ENCODE measurements at places on chromosomes 1 and 21.

- no peak for DNase-seq
Observed at GRCh38 chr21:35582731-35583130, 477.6 kb downstream of the SETD4 start.

DNA sequence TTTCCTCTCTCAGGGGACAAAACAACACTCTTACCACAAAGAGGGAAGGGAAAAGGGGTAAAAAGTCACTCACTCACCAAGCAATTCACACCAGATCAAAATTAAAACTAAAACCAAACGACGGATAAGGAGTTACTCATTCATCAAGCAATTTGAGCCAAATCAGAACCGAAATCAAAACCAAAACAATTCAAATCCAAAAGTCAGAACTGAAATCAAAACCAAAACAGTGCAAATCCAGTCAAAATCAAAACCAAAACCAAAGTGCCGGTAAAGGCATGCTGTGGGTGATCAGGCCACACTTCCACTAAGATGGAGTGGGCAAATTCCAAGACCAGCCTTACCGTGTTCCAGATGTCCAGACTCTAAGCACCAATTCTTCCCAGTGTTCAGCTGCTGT is 717.9 kb downstream of the AMY1C start:
- no peak for DNase-seq

GRCh38 chr1:197351821-197352440 is 83.9 kb downstream of the CRB1 start:
- no peak for DNase-seq

GRCh38 chr1:243968413-243968812 is 82.7 kb upstream of the ZBTB18 start:
- no peak for DNase-seq

DNA sequence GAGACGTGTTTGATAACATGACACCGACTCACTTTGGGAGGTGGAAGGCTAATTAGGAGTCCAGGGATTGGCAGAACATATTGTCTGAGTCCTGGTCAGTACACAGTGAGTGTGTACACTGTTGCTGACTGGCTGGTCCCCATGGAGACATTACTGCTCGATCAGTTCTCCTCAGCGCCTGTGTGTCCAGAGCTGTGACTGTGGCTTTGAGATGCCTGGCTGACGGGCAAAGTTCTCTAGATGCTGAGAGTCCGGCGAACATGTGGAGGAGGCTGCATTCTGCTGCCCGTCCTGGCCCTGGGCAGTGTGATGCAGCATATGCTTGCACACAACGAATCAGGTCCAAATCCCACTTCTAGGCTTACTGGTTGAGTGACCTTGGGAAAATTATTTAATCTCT is 280.1 kb upstream of the ST6GALNAC5 start:
- DNase-seq, result no peak

DNA sequence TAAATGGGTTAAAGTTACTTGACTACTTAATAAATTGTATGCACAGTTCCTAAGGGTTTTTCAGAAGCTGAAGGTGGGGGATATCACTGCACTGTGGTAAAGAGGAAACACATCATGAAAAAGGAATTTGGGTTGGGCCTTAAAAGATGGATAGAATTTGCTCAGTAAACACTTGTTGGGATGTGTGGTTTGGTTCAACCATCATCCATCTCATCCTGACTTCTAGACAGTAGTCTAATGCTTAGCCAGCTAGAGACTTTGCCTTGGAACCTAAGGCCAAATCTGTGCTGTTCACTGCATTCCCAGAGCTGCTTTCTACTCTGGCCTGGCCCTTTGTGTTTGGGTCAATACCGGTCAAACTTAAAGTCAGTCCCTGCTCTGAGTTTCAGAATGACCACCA is 30.6 kb downstream of the LY9 start:
- DNase-seq, result no peak

DNA sequence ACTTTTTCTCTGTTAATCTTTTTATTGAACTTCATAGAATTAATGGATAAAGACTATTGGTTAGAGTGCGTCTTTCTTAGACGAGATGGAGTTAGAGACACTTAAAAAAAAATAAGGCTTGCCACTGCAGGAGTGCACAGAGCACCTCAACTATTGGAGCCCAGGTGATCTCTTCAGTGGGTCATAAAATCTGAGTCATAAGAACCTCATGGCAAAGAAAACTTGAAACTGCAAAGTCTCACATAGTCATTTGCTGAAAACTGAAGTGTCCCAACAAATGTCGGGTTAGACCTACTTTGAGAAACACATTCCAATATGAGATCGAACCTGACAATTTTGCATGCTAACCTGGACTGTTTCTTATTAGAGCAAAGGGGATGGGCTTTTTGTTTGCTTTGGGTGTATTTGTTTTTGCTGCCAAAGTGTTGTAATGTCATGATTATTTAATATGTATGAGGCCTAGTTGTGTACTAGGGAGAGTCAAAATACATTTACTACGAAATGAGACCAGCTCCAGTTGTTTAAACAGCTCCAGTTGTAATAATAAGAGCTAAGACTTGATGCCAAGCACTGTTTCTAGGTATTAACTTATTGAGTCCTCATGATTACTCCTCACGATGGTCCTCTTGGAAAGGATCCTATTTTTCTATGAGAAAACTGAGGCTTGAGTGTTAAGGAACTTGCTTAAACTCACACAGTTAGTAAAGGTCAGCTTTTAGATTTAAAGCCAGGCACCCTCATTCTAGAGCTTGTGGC is 65.1 kb downstream of the DDR2 start:
- DNase-seq, result no peak

- no peak for DNase-seq
Observed at GRCh38 chr1:34816332-34816731, 23.5 kb downstream of the GJA4 start.

- DNase-seq, result no peak
Observed at GRCh38 chr21:43779660-43780059, 3.6 kb upstream of the CSTB start.

DNA sequence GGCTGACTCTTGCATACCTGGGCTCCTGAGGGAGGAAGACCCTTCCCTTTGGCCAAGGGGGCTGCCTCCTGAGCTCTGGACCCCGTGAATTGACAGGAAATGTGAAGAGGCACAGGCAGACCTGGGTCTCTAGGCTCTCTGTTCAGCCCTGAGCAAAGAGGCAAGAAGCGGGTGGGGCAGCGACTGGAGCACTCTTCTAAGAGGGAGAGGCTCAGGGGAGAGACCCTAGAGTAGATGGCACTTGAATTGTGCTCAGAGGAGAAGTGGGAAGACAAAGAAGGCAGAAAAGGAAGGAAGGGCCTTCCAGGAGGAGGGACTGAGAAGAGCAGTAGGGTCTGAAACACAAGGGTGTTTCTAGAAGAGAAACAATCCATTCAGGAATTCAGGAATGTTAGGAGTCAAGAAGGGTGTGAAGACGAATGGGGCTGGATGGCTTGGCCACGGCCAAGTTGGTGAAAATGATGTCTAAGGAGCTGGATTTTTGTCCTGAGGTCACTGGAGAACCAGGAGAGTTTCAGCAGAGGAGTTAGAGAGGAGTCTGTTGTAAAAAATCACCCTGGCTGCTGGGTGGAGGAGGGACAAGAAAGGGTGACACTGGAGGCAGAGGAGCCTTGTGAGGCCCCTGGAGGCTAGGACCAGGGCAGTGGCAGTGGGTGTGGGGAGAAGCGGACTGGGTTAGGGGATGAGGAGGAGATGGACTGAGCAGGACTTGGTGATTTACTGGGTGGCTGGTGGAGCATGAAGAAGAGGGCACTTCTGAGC is 5.3 kb downstream of the TIE1 start:
- DNase-seq, result no peak

DNA sequence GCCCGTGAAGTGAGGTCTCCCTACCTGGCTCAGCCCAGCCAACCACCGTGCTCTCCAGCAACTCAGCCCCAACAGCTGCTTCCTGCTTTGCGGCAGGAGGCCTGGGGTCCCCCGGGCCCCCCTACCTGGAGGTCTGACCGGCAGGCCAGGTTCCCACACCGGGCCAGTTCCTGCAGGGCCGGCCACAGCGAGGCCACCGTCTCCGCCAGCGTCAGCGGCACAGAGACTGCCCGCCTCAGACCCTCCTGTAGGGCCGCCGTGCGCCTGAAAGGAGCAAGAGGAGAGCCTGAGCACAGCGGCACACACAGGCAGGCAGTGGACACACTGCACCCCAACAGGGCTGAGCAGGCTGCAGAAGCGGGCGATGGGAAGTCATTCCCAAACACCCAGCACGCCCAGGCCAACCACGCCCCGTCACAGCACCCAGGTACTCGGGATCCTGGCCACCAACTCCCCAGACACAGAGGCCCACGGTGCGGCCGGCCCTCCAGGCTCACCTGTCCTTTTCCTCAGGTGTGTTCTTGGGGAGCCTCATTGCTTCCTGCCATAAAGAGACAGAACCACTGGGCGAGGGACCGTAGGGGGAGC is 16.9 kb downstream of the FTCD start:
- DNase-seq, result no peak

DNA sequence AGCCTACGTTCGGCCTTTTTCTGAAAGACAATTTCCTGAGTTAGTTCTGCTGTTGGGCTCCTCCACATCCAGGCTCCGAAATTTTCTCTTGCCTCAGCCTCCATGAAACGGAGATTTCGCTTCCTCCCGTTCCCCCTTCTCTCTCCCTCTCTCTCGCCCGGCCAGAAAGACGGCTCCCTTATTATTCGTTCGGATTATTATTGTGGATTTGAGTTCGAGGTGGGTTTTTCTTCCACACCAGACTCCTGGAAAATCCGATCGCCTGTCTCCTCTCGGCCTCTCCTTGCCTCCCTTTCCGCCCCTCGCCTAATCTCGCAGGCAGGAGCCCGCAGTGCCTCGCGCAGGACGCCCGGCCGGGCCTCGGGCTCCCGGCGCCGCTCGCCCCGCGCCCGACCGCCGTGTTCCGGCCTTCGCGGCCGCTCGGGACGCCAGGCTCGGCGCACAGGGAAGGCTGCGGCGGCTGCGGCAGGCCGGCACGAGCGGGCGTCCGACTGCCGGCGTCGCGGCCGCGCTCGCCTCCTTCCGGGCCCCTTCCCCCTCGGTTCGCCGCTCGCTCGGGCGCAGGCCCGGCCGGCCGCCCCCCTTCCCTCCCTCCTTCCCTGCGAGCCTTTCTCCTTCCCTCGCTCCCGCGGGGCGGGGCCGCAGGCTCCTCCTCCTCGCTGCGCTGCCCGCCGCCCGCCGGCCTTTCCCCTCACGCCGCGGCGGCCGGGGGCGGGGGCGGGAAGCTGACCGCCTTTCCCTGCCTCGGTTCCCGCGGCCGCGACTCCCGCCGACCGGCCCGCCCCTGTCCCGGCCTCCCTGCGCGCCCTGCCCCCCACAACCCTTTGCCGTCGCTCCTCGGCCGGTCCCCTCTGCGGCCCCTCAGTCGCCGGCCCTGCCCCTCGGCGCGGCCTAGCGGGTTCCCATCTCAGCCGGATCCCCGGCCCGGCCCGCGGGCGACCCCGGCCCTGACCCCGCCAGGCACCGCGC is at the start of gene ARHGEF11:
Gene ARHGEF11 (minus strand): TSS at position 493 of the 969 bp plus-strand sequence. CDS start 1,412 bp downstream, outside the sequence.
- DNase-seq, result peak; percentile 17

Data from stimulated activated CD8-positive, alpha-beta memory T cell treated with anti-CD3 and anti-CD28 coated beads, Interleukin-15, amount 100 ng/mL, for 48 hours (primary cell).